CD4-positive, alpha-beta memory T cell (primary cell): ENCODE measurements at places on chromosomes 13 and 19. TPM values are rescaled to one million over a fixed set of nuclear protein-coding genes. Genes with fewer than 3 reads are reported as not detected.

The ZNF507 gene
- 5.0 TPM for polyA plus RNA-seq

The CRX gene
- not detected for polyA plus RNA-seq

The IGLON5 gene
- not detected for polyA plus RNA-seq

The UPK1A gene
- not detected for polyA plus RNA-seq

The KIR3DL2 gene
- 1.5 TPM for polyA plus RNA-seq

The NKPD1 gene
- polyA plus RNA-seq = not detected

The AP1M2 gene
- polyA plus RNA-seq = not detected

The TNNI3 gene
- polyA plus RNA-seq = not detected

DNA sequence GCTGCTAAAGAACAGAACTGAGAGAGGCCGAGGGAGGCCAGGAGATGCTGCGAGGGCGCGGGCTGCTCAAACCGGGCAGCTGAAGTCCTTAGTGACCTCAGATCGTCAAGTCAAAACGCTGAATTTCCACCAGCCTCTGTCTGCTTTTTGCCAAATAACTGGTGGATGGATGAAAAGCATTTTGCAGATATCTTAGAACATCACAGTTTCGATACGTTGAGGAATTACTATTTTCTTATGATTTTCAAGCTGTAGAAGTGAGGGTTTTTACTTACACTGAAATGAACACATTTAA is 2.0 kb downstream of the GPC6 start:
- no peak for DNase-seq

DNA sequence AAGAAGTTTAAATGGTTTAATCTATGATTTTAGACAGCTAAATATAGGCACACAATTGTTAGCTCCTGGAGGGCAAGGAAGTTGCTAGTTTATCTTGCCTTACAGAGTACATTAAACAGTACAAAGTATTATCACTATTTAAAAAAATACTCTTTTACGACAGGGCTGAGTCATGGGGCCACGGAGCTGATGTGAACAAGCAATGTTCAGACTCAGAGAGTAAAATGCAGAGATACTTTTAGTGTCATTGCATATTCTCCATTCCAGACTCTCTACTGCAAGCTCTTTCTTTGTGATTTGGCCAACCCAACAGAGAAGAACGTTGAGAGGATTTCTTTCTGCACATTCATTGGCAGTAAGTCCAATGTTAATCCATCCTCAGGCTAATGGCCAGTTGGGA is 352.4 kb downstream of the SPRY2 start:
- DNase-seq = no peak

DNA sequence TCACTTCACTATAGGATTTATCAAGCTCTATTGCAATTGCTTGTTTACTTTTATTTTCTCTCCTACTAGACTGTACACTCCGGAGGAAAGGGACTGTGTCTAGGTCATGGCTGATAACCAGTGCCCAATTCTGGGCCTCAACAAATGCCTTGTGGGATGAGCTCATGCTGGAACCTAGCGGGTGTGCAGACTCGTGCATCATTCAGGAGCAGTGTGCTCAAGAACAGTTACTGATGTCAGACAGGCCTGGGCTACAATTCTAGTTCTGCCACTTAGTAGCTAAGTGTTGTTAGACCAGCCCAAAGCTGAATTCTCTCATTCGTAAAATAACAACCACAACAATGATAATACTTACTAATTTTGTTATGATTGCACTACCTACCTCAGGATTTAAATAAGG is 95.4 kb downstream of the CYSLTR2 start:
- DNase-seq = no peak

- DNase-seq = peak; percentile 45
These were observed 1.7 kb upstream of the PCDH17 start for GRCh38 chr13:57629821-57630235.

DNA sequence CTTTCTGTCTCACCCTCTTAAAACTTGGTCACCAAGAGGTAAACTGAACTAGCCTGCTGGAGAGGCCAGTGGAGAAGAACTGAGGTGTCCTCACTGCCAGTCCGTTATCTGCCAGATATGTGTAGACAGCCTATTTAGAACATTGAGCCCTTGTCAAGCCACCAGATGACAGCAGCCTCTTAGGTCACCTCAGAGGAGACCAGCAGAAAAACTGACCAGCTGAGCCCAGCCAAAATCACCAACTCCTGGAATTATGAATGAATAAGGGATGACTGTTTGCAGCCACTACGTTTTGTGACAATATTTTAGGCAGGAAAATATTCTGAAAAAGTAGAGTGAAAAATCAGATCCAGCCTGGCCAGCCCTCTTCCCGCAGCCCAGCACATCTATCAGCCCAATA is 513.9 kb downstream of the DCT start:
- DNase-seq = no peak

DNA sequence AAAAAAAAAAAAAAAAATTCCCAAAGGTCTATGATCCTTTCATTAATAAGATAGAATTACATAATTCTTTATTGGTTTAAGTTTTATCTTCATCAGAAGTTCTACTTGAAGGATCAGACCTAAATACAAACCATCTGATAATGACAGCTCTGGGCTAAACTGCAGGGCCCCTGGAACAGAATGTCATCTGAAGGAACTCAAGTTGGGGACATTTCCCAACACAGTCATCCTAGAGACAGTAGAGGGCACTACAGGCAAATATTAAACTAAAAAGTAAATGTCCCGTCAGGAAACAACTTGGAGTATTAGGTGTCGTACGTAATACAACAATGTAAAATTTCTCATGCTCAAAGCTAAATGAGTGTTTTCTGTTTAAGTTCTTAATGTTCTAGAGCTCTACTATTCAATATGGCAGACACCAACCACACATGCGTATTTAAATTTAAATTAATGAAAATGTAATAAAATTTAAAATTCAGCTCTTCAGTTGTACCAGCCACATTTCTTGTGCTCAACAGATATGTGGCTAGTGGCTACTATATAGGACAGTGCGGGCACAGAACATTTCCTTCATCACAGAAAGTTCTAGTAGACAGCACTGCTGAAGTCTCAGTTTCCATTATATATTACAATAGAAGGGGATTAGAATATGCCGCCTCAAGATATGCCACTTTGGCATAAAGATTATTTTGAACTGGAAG is 21.8 kb upstream of the NAXD start:
- peak; percentile 35 for DNase-seq

GRCh38 chr13:36850790-36851438 is 31.9 kb downstream of the RFXAP start:
- DNase-seq = no peak

GRCh38 chr19:525029-525428 is 6.5 kb upstream of the CDC34 start:
- DNase-seq = no peak

GRCh38 chr13:112885782-112886268 is 83.2 kb upstream of the MCF2L start:
- no peak for DNase-seq

DNA sequence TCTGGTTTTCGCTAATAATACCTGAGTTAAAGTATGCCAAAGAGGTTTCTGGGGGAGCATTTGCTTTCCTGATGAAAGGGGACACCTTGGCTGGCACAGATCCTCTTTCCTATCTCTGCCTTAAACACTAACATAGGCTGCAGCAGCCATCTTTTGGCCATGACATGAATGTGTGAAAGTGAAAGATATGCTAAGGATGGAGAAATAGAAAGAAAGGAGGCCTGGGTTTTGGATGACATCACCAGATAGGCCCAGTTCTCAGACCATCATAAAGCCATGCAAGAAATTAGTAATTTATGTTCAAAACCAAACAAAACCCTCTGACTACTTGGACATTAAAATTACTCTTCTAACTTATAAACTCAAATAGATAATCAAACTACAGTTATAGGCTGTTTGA is 279.7 kb downstream of the COG6 start:
- no peak for DNase-seq

DNA sequence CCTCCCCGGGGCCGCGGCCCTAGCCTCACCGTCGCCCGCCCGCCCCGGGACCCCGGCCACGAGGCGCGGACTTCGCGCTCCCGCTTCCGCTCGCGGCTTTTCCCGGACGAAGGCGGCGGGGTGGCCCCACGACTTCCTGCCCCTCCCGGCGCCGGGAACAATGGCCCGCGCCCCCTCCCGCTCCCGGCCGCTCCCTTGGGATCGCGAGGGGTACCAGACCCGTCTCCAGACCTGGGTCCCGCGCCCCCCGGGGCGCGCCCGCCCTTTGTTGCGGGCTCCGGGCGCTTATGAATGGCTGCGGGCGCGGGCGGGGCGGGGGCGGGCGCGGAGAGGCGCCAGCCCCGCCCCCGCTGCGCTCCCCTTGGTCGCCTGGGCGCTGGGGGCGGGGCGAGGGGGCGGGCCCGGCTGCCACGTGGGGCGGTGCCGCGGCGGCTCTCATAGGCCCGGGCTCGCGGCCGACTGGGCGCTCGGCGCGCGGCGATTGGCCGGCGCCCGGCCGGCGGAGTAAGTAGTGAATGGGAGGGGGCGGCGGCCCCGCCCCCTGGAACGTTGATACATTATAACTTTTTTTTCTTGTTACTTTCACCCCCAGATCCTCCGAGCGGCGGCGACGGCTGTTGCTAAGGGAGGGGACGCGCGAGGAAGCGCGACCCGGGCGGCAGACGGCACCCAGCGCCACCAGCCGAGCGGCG is 1.1 kb downstream of the MIDN start:
- peak; percentile 95 for DNase-seq

GRCh38 chr13:78586706-78587105 is 16.6 kb downstream of the POU4F1 start:
- DNase-seq = no peak

- DNase-seq = no peak
These were observed 822 bp upstream of the RFXAP start for GRCh38 chr13:36817996-36818803.

DNA sequence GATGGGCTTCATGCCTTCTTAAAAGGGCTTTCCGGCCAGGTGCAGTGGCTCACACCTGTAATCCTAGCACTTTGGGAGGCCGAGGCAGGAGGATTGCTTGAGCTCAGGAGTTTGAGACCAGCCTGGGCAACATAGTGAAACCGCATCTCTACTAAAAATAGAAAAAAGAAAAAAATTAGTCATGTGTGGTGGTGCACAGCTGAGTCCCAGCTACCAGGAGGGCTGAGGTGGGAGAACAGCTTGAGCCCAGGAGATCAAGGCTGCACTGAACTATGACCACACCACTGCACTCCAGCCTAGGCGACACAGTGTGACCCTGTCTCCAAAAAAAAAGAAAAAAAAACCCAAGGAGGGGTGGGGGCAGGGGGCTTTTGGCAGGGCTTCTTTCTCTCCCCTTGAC is 7.2 kb downstream of the CARS2 start:
- no peak for DNase-seq

DNA sequence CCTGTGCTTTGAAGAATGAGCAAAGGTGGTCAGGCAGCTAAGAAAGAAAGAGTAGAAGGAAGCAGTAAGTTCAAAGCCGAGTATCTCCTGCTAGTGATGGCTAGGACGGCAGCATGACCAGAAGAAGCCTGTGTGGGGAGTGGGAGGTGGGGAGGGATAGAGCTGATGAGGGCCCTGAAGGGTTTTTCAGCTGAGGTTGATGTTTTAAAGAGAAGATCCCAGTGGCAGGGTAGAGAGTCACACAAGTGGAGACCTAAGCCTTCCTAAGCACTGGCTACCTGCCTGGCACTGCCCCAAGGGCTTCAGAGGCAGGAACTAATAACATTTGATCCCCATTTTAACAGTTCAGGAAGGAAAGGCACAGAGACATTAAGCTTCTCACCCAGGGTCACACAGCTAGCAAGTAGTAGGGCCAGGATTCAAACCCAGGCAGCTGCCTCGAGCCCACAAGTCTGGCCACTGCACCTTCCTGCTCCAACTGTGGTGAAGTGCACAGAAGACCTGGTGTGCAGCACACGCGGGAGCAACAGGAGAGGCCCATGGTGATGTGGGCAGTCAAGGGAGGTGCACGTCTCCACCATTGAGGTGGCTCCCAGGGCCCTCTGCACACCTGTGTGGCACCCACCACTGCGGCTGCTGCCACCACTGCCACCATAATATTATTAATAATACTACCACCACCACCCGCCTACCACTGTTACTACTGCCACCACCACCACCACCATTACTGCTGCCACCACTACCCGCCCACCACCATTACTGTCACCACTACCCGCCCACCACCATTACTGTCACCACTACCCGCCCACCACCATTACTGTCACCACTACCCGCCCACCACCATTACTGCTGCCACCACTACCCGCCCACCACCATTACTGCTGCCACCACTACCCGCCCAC is 22.1 kb downstream of the CUL4A start:
- no peak for DNase-seq

- no peak for DNase-seq
These were observed 15.7 kb downstream of the ARID3A start for GRCh38 chr19:941292-942132.

DNA sequence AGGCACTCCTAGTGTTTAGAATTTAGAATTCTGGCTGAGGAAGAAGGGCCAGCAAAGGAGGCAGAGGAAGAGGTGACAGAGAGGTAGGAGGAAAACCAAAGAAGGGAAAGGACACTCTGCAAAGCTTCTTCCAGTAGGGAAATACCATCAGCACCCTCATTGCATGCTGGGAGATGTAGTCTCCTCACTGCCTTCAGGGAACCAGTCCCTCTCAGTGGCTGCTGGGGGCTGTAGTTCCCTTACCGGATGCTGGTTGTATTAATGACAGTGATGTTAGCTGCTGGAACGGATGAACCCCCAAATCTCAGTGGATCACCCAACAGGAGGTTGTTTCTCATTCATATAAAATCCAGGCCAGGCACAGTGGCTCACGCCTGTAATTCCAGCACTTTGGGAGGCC is 10.1 kb downstream of the GRIN2D start:
- peak; percentile 44 for DNase-seq

DNA sequence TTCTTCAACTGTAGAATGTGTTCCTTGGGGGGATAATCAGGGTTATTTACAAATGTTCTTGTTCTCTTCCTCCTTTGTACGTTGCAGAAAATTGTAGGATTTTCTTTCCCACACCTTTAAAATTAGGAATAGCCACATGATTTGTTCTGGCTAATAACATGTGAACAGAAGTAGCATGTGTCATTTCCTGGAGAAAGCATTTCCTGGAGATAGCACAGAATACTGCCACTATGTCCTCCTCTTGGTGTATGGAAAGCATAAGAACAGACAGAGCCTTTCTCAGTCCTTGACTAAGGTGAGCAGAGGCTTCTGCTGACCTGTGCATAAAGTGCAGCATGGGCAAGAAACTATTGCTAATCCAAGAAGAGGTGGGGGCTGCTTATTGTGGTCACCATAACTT is 101.8 kb downstream of the FAM216B start:
- DNase-seq = no peak

DNA sequence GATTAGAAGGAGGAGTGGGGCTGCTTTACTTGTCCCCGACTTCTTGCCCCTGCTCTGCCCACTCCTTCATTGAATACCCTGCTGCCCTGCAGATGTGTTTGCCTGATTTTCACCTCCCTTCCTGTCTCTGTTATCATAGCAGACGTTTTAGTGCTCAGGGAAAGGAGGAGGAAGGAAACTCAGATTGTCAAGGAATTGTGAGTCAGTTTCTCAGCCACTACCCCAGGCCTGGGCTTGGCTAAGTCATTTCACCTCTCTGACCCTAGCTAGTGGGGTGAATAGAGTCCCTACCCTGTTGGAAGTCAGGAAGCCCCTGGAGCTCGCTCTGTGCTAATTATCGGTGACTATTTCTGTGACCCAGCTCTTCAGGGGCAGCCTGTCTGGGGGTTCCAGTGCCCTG is 3.9 kb downstream of the BCKDHA start:
- no peak for DNase-seq
